ENCODE measurements at places on chromosomes 11 and 22.

- no peak for DNase-seq
These were observed 104.5 kb downstream of the NXPE2 start for GRCh38 chr11:114782650-114783310.

- DNase-seq = no peak
These were observed 38.8 kb upstream of the UBASH3B start for GRCh38 chr11:122616718-122617117.

DNA sequence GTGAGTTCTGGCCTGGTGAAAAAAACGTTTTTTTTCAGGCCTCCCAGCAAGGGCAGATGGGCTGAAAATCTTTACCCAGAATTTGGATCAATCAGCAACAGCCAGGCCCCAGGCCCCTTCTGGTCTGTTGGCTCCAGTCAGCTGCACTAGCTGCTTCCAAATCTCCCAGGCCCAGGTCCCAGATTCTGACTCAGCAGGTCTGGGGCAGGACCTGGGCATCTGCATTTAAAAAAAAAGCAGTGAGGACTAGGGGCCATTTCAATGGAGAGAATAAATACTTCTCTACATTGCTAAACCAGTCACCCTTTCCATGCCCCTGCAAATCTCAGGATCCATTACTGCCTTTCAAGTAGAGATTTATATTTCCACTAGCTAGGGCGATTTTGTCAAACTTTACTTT is 4.3 kb downstream of the SLC15A3 start:
- peak; percentile 91 for DNase-seq

GRCh38 chr11:111272420-111272819 is 25.9 kb upstream of the POU2AF3 start:
- no peak for DNase-seq

DNA sequence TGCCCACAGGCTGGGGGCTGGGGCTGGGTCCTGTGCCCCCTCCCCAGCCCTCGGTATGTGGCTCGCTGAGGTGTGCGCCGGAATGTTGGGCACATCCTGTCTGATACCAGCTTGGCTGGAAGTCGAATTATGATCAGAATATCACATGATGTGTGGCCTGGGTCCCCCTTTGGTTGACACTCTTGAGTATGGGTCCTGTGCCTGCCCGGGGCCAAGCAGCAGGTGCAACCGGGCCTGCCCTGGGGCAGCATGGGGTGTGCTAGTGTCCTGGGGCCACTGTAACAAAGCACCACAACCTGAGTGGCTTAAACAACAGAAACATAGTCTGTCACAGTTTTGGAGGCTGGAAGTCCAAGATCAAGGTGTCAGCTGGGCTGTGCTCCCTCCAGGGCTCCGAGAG is 52.7 kb downstream of the PARVB start:
- DNase-seq = no peak

GRCh38 chr11:57163160-57163868 is 18.4 kb upstream of the LRRC55 start:
- peak; percentile 78 for DNase-seq

All from NCI-H446 treated with DMSO at 0.1 percent for 48 hours (cell line).